ENCODE measurements at places on chromosomes 3 and 15.

DNA sequence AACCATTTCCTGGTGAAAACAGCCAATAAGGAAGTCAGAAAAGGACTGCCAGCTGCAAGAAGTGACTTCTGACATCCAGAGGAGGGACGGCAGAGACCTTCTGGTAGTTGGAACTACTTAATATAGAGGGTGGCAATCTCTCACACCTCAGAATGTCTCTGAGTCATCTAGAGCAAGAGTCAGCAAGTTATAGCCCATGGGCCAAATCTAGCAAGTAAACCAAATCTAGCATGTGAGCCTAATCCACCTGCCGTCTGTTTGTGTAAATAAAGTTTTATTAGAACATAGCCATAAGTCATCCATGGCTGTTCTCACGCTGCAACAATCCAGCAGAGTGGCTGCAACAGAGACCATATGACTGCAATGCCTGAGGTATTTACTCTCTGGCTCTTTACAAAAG lies 160.5 kb upstream of the NR2E3 start:
- DNase-seq: no peak

GRCh38 chr3:185488465-185488864 lies 10.4 kb downstream of the TMEM41A start:
- DNase-seq: no peak

DNA sequence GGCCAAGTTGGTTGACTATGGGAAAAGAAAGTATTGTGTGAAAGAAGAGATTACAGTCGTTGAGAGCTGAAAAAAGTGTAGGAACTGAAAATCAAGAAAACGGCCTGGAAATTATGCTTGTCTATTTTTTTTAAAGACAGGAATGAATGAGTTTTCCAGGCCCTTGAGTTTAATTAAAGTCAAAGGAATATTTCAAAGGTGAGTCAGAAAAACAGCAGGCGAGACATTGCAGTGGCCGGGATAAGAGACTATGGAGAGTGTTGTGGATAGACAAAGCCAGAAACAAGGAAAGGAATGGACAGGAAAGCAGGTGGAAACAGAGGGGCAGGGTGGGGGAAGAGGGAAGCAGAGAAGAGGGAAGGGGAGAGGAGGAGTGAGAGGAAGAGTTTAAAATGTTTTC lies 275.1 kb upstream of the LRTM1 start:
- no peak for DNase-seq

- no peak for DNase-seq
These were observed 222.3 kb downstream of the NR1D2 start for GRCh38 chr3:24167429-24167828.

GRCh38 chr15:85616549-85617110 lies 178.1 kb downstream of the KLHL25 start:
- DNase-seq: no peak

- DNase-seq: no peak
These were observed 68.9 kb upstream of the MNS1 start for GRCh38 chr15:56533731-56534403.

DNA sequence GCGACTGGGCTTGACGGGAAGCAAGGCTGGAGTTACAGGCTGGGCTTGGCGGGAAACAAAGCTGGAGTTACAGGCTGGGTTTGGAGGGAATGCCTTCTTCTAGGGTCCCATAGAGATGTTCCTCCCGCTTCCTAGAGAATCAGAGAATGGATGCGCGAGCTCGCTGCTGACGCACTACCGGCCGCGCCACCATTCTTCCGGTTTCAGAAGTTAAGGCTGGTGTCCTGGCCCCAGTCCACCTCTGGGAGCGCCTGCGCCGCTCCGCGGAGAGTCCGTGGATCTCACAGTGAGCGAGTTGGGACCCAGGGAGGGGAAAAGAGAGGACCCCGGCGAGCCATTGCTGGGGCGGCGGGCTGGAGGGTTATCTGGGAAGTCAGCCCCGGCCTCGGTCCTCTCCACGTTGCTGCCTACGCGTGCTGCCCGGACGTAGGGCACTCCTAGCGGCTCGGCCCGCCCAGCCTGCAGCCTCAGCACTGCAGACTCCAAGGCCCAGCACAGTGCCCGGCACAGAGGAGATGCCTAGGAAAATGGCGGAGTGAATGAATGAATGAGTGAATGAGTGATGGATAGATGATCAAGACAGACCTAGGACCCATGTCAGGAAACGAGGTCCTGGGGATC lies at the start of gene ZNF502:
Gene ZNF502, plus strand, starts transcription at position 206 of the 621 bp plus-strand sequence. CDS start 7,602 bp downstream, outside the sequence.
- peak; percentile 27 for DNase-seq

DNA sequence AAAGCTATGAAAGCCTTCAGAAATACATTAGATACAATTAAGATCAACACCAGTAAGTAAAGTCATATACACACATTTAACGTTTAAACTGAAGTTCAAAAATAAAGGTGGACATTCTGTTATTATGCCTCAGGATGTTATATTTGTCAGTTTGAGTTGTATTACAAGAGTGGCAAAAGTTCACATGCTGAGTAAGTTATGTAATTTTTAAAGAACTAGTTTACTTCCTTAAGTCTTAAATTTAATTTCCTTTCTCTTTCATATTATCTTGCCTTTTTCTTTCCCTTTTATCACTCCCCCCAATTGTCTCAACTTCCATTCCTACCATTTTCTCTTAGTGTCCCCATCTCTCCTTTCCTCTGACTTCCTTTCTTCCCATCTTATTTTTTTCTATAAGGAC lies 4.9 kb upstream of the GPR87 start:
- DNase-seq: no peak

- DNase-seq: peak; percentile 16
These were observed 9.5 kb downstream of the COPS2 start for GRCh38 chr15:49145651-49146609.

DNA sequence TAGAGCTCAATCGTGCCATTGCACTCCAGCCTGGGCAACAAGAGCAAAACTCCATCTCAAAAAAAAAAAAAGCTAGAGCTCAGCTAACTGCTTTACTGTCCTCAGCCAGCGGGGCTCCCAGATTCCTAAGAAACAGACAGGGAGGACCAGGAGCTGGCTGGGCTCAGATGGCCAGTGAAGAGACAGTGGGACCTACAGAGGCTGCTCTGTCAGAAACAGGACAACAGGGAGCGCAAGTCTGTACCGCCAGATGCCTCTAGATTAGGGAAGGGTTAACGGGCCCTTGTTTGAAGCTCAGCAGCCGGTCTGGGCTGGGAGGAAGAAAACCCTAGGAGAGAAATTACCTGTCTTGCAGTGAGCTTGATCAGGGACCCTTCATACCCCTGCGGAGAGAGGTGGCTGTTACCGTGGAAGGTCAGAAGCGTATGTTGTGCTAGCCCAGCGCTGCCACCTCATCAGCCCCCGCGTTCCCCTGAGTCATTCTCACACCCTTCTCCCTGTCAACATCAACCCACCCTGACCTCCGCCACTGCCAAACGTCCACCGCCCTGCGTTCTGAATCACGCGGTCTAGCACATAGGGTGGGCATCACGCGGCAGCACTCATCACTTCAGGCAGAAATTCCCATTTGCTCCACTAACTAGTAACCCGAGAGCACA lies 25.3 kb downstream of the RBPMS2 start:
- no peak for DNase-seq

- DNase-seq: no peak
These were observed 148.3 kb downstream of the RBMS3 start for GRCh38 chr3:29429055-29429679.

DNA sequence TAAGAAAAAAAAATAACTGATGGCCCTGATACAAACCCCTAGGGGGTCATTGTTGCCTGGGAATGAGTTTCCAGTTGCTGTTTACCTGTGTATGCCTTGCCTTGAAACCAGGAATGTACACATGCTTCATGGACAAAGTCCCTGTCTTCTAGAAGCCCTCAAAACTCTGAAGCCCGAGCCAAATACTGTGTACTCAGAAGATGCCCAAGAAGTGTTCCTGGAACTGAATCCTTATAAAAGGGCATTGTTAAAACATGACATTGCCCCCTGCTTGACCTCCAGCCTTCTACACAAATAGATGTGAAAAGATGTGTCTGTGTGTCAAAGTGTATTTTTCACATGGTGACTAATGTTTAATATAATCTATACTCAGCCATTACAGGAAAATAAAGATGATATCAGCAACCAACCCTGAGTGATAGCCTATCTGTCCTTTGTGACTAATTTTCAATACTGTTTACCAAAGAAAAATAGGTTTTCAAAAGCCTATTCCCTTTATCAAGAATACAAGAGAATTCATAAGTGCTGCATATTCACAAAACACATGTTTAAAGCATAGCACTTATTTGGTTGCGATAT lies 325.9 kb downstream of the MECOM start:
- no peak for DNase-seq

DNA sequence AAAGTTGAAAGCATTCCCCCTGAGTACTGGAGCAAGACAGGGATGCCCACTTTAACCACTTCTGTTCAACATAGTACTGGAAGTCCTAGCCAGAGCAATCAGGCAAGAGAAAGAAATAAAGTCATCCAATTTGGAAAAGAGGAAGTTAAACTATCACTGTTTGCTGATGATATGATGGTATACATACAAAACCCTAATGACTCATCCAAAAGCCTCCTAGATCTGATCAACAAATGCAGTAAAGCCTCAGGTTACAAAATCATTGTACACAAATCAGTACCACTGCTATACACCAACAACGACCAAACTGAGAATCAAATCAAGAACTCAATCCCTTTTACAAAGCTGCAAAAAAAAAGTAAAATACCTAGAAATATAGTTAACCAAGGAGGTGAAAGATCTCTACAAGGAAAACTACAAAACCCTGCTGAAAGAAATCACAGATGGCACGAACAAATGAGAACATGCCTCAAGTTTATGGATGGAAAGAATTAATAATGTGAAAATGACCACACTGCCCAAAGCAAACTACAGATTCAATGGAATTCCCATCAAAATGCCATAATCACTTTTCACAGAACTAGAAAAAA lies 40.3 kb downstream of the RPL39L start:
- DNase-seq: no peak

DNA sequence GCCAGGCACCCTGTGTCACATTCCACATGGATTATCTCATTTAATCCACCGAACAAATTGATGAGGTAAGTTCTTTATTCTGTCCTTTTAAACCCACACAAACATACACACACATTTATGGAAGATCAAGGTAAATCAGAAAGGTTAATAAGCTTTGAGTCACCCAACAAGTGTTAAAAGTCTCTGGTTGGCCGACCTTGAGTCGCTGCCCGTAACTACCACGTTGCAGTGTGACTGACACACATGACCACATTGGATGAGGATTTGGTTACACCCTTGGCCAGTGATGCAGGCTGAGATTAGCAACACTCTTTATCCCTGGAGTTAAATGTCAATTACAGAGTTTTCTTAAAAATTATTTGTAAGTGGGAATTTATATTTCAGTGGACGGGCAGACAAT lies 19.2 kb downstream of the FOXP1 start:
- DNase-seq: no peak

- no peak for DNase-seq
These were observed 81.9 kb downstream of the SUMF1 start for GRCh38 chr3:4385201-4385600.

- no peak for DNase-seq
These were observed 173.2 kb downstream of the CHDH start for GRCh38 chr3:53672981-53673380.

DNA sequence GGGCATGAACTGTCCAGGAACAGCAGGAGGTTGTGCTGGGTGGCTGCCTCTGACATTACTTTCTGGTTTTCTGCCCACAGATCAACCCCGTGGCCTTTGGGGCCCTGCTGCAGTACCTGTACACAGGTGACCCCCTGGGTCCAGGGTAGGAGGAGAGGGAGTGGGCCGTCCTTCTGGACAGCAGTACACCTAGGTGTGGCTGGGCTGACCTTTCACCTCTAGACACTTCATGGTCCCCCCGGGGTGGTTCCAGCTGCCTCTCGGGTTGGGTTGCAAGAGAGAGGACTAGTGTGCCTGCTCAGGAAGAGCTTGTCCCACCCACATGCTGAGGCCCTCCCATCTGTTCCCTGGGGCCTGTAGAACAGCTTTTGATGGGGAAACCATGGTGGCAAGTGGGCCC lies 3.7 kb downstream of the ABTB1 start:
- DNase-seq: no peak

DNA sequence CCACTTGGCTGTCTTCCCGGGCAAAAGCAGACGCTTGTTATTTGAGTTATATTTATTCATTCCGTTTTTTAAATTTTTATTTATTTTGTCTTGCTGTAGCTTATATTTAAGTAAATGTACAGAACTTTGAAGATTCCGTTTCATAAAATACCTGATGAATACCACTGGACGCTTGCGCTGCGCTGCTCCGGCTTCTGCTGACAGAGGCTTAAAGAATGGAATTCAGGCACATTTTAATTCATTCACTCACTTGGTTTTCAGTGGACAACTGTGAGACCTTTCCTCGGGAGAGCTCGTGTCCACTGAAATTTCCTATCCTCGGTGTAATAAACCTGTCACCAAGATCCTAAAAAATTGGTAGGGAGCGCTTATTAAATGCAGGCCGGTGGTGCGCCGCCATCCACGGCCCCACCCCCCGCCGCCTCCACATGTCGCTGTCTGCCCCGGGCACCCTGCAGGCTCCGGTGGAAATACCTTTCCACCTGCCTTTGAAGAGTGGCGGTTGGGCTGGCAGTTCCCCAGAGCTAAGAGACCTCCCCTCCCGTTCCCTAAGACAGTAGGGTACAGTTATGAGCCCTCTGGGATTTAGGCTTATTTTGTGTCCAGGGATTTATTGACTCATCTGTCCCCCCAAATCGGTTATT lies 62.5 kb upstream of the UBE2E1 start:
- no peak for DNase-seq

DNA sequence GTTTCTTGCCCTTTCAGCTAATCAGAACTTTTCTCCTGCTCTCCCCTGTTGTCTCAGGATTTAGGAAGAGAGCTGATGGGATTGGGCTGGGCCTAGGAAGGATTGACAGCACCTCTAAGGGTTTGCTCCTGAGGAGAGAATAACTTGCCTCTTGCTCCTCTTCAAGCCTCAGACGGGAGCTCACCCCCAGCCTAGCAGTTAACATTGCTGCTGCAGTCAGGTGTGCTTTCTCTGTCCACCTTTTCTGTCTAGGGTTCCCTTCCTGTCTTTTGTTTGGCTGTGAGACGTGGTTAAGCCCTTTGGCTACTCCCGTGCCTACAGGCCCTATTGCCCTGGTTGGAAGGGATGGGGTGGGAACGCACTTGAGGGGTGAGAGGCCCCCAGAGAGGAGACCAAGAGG lies 20.1 kb downstream of the TMEM108 start:
- DNase-seq: no peak

GRCh38 chr3:48711727-48712126 lies 5.3 kb downstream of the IP6K2 start:
- DNase-seq: no peak

DNA sequence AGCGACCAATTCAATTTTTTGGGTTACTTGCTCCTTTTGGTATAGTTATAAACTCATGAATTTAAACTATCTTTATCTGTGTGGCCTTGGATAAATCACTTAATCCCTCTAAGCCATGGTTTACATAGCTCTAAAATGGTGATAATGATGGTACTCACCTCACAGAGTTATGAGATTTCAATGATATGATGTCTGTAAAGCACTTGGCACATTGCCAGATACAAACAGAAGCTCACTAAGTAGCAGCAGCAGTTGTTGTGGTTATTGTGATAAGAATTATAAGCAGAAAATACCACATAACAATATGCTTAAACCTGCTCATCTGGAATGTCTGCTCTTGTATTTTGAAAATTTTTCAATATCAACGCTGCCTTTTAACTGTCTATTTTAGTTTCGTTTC lies 185.1 kb upstream of the SNTN start:
- DNase-seq: no peak

Measured in activated CD4-positive, alpha-beta T cell treated with anti-CD3 and anti-CD28 coated beads, Interleukin-2, amount 50 U/mL, for 1 hour (primary cell).